ENCODE measurements at places on chromosomes 2 and 18.
A peak's percentile ranks its signal among the peaks of the same experiment; 100 is the strongest.

- DNase-seq: no peak
These were observed 37.0 kb downstream of the MAL start for GRCh38 chr2:95062242-95063085.

DNA sequence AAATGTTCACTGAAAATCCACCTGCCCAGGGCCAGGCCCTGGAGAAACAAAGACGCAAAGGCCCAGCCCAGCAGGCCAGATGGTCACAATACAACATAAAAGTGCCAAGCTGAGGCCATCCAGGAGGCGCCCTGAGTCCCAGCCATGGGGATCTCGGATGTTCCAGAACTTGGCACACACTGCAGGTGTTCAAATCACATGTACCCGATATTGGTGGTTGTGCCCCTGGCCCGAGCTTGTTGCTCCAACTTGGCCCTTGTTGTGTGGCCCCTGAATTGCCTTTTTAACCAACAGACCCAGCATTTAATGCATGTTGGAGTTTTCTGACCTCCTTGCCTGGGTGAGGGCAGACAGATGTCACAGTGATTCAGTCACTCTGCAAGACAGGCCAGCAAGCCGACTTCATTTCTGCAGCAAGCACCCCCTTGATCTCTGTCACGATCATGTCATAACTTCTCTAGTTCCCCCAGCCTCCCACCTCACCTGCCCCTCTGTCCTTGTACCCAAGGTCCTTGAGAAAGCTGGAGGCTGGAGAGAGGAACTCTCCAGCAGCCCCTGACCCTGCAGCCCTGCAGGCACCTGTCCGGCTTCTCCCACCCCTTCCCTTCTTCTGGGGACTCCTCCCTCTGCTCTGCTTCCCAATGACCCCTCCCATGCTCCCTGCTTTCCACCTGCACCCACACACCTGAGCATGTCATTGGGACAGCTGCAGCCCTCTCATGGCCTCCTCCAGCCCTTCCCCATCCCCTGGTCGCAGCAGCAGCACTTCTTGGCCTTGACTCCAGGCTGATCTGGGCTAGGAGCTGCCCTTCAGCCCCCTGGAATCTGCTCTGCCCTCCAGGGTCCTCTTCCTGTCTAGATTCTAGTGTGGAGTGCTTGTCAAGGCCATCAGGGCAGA lies 9.1 kb downstream of the NGEF start:
- DNase-seq: no peak

DNA sequence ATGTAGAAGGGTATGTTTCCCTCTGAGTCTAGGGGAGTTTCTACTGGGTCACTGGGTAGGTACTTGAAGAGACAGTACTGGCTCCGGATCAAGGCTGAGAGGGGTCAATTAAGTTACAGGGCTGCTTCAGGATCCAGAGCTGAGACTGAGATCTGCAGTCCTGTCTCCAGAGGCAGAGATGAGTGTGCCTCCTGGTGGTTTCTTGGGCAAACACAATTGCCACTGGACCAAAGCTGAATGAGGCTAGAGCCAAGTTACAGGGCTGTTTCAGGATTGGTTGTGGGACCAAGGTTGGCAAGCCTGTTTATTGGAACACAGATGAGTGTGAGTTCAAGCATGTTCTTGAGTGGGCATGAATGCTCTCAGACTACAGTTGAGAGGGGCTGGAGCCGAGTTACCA lies 157.9 kb downstream of the ADCYAP1 start:
- DNase-seq: no peak

DNA sequence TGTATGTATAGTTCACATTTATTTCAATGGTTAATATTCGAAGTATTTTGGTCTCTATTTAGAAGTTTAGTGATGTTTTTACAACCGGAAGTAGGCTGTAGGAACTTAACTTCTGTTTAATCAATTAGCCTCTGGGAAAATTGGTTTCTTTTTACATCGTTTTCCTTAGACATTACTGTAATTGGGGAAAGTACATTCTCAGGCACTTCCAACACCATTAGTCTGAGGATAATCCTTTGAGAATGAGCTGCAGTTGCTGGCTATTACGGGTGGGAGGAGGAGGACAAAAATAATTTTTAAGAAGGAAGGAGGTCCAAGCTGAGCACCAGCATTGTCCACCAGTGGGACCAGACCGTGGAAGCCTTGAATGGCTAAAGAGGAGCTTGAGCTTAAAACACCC lies 70.4 kb upstream of the ST3GAL5 start:
- DNase-seq: no peak

DNA sequence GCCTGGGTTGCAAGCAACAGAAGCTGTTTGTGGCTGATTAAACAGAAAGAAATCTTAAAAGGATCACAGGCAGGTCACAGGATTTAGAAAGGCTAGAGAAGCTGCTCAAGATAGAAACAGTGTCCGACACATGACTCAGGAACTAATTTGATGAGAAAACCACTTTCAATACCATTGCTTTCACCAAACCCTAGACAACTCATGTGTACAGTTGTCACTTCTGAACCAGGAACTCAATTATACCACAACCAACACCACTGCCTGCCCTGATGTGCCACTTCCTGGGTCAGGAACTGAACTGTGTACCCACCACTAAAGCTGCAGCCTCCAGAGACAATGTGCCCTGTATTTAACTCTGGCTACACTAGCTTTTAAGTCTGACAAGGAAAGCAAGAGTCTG lies 56.0 kb downstream of the TMEM247 start:
- peak; percentile 85 for DNase-seq

DNA sequence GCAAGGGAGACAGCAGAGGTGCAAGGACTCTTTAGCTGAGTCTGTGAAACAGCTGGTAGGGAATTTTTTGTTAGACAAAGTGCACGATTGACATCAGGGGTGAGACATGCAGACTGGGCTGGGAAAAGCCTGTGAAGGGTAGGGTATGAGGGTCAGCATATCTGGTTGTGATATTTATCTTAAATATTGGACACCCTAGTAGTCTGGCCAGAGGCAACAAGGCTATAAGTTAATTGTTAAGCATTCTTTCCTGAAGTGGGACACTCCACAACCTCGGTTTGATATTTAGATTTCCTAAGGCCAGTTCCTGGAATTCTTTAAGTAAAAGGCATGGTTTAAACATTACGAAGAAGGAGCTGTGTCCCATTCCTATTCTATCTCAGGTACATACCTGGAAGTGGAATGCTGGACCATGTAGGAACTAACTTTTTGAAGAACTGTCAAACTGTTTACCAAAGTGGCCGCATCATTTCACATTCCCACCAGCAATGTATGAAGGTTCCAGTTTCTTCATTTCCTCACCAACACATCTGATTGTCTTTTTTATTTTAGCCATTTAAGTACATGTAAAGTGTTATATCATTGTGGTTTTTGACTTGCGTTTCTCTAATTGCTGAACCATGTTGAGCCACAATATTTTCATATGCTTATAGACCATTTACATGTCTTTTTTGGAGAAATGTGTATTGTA lies 22.5 kb downstream of the EHBP1 start:
- no peak for DNase-seq

DNA sequence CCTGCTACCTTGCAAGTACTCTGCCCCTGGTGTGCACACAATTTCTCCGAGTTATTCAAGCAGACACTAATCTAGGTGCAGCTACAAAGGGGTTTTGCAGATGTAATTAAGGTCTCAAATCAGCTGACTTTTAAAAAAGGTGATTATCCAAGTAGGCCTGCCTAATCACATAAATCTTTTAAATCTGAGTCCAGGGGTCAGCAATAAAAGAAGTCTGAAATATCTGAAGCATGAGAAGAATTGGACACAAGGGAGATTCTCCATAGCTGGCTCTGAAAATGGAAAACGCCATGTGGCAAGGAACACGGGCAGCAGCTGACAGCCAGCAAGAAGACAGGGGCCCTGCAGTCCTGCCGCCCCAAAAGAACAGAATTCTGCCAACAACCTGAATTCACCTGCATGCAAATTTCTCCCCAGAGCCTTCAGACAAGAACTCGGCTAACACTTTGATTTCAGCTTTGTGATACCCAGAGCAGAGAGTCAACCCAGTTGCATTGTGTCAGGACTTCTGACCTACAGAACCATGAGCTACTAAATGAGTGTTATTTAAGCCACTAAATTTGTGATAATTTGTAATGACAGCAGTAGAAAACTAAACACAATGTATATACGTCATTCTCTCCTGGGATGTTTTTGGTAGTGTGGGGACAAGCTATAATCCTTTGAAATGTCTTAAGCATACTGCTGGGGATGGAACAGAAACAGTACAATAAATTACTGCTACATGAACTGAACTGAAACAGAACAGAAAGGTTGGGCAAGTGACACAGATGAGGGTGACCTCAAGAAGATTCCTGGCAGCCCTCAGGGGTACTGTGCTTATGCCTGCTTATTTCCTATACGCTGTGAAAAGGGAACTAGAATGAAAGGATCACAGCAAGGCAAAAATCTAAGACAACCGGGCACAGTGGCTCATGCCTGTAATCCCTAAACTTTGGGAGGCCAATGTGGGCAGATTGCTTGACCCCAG lies 3.2 kb downstream of the INO80C start:
- DNase-seq: no peak

GRCh38 chr2:191215666-191216065 lies 29.5 kb upstream of the MYO1B start:
- DNase-seq: no peak

- no peak for DNase-seq
These were observed 749.8 kb upstream of the NRXN1 start for GRCh38 chr2:51781691-51782090.

GRCh38 chr2:131046918-131047652 lies 46.2 kb downstream of the FAM168B start:
- DNase-seq: no peak

DNA sequence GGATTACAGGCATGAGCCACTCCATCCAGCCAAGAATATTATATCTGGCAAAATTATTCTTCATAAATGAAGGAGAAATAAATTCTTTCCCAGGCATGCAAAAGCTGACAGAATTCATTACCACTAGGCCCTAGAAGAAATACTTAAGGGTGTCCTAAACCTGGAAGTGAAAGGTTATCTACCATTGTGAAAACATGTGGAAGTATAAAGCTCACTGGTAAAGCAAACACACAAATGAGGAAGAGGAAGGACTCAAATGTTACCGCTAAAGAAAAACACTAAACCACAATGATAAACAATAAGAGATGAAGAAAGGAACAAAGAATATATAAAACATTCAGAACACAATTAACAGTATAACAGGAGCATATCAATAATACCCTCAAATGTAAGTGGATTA lies 171.8 kb downstream of the CAMKMT start:
- DNase-seq: no peak

DNA sequence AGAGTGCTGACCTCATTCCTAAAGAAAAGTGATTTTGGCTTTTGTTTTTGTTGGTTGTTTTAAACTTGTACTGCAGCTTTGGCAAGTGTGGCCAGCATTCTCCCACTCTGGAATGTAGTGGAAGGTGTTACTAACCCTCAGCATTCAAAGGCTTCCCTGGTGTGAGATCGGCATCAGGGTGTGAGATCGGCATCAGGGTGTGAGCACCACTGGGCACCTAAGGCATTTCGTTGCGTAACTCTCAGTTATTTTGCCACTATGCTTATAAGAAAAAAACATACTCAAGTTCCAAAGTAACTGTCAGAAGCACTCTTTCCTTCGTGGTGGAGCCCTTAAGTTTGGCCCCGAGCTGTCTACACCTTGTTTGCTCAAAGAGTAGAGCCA lies 1.7 kb downstream of the CYBRD1 start:
- no peak for DNase-seq

DNA sequence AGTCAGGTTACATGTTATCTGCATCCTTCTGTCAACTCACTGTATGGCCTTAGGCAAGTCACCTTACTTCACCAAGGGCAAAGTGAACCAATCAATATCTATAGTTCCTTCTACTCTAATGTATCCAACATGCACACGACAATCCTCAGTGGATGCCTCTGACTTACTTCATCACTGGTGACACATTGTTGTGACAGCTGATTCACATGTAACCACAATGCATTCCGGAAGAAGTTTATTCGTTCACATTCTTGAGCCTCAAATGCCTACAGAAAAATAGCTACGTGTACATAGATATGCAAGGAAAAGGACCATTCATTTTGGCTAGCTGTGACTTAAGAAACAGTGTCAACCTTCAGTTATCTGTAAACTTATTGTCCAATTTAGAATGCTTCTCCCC lies 26.3 kb upstream of the EPG5 start:
- no peak for DNase-seq

GRCh38 chr2:144935736-144936135 lies 415.8 kb upstream of the ZEB2 start:
- DNase-seq: no peak

- peak; percentile 13 for DNase-seq
These were observed 45.5 kb downstream of the DDX1 start for GRCh38 chr2:15636972-15637785.

DNA sequence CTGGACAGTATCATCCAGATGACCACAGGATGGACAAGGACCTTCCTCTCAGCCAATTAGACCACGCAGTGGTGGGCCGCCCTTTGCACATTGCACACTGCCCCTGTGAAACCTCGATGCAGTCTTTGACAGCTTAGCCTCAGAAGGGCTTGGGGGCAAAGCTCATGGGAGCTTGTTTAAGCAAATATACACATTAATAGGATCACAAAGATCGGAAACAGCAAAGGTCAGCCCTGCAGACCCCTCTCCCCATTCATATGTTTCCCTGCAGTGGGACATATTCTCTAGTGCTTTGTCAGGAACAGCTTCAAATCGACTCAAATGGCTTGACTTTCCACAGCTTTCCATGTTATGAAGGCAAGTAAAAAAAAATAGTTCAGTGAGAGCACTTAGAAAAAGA lies 189.6 kb upstream of the LYPD1 start:
- no peak for DNase-seq

DNA sequence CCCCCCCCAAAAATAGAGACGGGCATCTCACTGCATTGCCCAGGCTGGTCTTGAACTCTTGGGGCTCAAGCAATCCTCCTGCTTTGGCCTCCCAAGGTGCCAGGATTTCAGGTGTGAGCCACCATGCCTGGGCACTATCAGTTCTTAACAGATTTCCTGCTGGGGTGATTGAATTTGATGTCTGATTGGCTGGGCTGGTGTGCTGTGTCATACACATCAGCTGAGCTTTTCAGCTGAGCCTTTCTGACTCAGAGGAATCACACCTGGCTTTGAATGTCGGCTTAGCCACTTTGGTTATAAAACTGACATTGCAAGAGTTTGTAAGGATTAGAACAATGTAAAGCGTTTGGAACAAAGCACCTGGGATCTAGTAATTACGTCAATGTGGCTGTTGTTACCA lies 18.9 kb downstream of the NCAPH start:
- no peak for DNase-seq

DNA sequence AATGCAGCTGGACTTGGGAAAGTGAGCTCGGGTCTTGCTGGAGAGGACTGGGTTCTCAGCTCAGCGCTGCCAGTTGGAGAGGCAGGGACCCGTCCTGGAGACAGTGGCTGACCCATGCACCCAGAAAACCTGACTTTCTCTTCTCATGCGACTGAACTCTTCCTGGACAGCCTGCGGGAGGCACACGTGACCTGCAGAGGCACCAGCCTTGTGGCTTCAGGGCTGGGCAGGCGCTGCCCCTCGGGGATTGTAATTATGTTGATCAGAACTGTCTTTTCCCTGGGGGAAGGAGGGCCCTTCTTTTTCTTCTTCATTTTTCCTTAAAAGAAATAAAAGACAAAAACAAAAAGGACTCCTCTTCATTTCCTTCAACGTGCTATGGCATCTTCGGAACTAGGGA lies 198.1 kb downstream of the VAPA start:
- DNase-seq: no peak

- DNase-seq: no peak
These were observed 11.6 kb downstream of the CROCC2 start for GRCh38 chr2:240917684-240918257.

Measured in immature natural killer cell (primary cell).